Spinal cord (tissue), 10 donors: ENCODE measurements at places on chromosomes 12 and 14. TPM values are rescaled to one million over a fixed set of nuclear protein-coding genes. Genes with fewer than 3 reads are reported as not detected.

The RPL10L gene
- polyA plus RNA-seq = not detected

The CCDC198 gene
- 12.1 TPM for polyA plus RNA-seq

The SPTB gene
- 42.3 TPM for polyA plus RNA-seq

The ABCB9 gene
- polyA plus RNA-seq = 24.4 TPM
